ENCODE measurements at places on chromosomes 6 and 20. TPM values are rescaled to one million over a fixed set of nuclear protein-coding genes. Genes with fewer than 3 reads are reported as not detected.
A peak's percentile ranks its signal among the peaks of the same experiment; 100 is the strongest.

GRCh38 chr20:25294459-25295385, 46.8 kb downstream of the PYGB start:
- DNase-seq = peak; percentile 35

GRCh38 chr6:155449450-155450239, 6.0 kb downstream of the NOX3 start:
- DNase-seq = no peak

DNA sequence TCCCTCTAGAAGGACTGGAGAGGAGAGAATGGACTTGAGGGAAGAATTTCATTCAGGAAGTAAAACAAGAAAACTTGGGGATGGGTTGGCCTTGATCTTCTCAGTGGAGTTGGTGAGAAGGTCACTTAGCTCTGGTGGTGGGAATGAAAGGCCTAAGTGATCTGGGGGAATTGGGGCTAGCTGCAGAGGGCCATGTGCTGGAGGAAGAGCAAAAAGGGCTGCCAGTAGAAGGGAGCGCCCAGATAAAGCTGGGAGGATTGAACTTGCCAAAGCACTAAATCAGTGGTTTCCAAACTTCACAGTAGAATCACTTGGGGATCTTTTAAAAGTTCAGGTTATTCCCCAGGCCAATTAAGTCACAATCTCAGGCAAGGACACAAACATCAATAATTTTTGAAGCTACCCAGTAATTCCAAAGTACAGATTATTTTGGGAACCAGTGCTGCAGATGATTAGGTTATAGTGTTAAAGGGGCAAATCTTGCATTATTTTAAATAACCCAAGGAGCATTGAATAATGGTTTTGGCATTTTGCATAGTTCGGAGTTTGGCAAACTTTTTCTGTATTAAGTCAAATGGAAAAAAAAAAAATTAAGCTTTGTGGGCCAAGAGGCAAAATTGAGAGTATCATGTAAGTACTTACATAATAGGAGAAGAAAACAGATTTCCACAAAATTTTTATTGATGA, 36.5 kb upstream of the RFPL4B start:
- no peak for DNase-seq

DNA sequence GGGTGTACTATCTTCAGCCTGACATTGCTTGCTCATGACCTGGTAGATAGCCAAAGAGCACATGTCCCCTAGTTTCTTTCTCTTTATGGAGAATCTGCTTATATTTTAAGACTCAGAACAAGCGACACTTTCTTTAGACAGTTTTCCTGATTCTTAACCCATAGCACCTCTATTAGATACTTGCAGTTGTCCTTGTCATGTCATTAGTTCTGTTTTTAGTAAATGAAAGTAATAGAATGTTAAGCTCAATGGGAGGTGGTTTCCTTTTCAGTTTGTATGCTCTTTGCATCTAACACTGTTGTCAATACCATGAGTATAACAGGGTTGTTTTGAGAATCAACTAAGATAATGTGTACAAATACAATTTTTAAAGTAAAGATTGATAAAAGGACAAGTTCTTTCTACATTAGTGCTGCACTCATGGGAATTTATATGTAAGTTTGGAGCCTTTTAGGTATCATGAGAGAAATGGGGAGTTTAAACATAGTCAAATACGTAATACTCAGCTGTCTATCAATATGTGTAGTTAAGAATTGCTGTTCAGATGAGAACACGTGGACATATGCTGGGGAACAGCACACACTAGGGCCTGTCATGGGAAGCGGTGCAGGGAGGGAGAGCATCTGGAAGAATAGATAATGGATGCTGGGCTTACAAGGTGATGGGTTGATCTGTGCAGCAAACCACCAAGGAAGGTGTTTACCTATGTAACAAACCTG, 124.3 kb downstream of the GRM1 start:
- no peak for DNase-seq

BPIFB4 gene
- not detected for total RNA-seq

DNA sequence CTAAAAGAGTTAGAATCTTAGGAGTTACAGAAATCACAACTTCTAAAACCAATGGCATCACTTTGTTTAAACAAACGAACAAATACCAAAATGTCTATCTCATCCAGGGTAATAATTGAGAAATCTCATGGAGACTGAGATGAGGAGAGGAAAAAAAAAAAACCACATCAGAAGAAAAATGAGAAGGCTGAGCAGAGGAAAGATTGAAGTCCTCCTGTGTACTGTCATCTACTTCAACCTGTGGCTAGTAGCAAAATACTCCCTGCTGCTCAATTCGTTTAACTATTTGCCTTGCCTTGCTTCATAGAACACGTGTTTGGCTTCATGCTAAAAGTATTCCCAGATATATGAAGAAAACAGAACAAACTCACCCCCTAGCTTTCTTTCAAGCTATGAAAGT, 143.7 kb downstream of the PDE10A start:
- DNase-seq = no peak

TTLL9 gene
- total RNA-seq = not detected

GRCh38 chr6:170137176-170137891, 153.5 kb downstream of the DLL1 start:
- DNase-seq = no peak

- DNase-seq = no peak
Observed at GRCh38 chr6:43504756-43505593, 5.2 kb downstream of the LRRC73 start.

DNA sequence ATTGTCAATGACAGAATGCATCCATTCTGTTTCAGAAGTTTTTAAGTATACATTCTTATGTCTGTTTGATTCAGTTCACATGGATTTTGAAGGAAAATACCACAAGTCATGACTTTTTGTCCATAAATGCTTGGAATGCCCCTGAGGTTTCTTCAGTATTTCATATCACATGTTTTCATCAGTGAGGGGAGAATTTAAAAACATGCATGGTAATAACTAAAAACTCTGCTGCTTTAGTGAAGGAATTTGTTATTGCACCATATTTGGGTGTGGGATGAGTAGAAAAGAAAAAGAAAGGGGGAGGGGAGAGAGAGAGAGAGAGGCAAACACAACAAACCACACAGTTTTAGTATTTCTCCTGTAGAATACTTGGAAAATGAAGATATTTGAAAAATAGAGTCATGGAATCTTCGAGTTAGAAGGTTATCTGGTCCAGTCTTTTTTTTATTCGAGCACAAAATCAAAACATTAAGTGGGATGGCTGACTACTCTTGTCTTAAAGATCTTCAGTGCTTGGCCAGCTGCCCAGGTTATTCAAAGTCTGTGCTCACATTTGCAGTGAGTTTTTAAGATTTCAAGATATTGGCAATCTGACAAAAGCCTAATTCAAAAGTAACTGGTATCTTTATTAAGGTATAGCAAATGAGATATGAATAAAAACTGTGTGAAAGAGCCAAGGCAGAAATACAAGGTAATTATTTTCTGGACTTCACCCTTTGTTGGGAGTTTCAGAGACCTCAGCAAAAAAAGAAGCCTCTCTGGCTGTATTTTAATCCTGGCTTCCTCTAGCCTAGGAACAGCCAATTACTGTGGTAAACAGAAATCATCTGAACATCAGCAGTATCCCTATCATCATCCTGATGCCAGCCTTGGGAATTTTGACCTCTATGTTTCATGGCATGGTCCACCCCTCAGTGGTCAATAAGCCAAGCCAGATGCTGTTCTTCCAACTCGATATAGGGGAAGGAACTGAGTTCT, 687.9 kb upstream of the CITED2 start:
- DNase-seq = no peak

ARMH2 gene
- total RNA-seq = not detected

- no peak for DNase-seq
Observed at GRCh38 chr6:10555625-10556309, 34.6 kb downstream of the GCNT2 start.

- no peak for DNase-seq
Observed at GRCh38 chr6:112004201-112005012, 49.5 kb upstream of the CCN6 start.

DNA sequence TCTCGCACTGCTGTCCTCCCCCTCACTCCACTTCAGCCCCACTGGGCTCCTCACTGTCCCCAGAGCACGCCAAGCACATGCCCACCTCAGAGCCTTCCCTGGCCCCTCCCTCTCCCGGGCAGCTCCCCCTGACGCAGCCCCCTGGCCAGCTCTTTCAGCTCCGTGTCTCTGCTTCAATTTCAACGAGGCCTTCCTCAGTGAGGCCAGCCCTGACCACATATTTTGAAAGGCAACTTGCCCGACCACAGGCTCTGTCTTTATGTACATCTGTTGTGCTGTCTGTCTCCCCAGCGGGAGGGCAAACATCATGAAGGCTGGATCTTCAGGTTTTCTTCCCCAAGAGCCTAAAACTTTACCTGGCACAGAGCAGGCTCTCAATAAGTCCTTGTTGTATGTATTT, 44.6 kb downstream of the JPH2 start:
- no peak for DNase-seq

- DNase-seq = peak; percentile 81
Observed at GRCh38 chr20:35311409-35311808, 19.2 kb upstream of the FAM83C start.

All from HCT116 (cell line).